ENCODE measurements at places on chromosomes 2 and 18.
A peak's percentile ranks its signal among the peaks of the same experiment; 100 is the strongest.

DNA sequence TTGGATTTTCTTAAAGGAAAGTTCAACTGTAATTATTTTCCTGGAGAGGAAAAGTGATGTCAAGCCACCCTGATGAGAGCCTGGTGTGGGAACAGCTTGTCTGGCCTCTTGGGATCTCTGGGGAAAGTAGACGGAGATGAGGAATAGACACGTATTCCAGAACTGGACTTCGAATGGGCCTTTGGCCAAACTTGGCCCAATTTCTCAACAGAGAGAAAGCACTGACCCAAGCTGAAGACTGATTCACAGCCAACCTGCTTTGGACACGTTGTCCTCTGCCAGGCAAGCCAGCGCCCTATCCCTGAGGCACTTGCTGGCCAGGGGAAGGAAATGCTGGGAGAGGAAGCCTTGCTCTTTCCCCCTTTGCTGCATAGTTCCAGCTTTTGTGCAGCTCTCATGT, 70.8 kb upstream of the CTAGE1 start:
- no peak for DNase-seq

DNA sequence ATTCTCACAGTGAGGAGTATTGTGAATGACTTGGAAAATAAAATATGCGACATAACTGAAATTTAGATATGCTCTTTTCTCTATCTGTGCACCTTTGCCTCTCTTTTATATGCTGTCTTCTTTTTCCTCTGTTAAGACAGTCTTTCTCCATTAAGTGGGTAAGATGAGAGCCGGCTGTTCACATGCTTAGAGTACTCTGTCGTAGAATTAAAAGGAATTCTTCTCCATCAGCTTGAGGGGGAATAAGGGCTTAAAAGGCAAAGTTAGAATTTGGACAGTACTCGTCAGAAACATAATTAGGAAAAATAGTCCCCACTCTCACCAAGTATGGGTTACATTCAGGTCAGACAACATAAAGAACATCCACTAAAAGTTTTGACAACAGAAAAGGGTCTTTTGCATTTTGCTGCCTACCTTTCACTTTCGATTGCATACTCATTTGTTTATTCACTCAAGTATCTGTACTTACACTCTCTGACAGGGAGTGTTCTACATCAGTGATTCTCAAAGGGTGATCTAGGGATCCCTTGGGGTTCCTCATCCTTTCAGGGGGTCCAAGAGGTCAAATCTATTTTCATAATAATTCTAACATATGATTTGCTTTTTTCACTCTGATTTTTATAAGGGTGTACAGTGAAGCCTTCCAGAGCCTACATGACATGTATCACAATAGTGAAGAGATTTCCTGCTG, 48.0 kb downstream of the ARHGAP15 start:
- no peak for DNase-seq

GRCh38 chr18:55439056-55439455, 148.9 kb downstream of the TCF4 start:
- peak; percentile 76 for DNase-seq

DNA sequence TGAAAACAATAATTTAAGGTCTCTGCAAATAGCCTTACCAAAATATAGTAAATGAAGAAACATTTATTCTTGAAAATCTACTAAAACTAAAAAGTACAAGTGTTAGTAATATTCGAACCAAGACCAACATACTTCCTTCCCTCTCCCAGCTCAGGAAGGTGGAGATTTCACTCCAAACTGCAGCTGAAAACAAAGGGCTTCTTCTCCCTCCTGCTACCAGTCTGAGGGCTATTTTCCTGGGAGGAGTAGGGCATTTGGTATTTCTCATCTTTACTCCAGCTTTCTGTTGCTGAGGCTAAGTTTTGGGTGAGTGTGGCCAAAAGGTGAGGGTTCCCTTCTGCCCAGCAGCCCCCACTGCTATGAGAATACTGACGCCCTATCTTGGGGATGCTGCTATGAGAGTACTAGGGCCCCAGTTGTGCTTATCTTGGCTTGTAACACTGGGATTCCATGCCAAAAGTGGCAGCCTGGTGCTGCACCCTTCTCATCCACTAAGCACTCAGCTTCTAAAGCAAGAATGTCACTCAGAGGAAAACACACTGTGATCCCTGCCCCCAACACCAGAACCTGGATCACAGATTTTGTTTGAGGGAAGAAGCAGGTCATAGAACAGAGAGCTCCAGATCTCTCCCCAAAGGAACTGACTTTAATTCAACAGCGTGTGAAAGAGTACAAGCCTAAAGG, 130.7 kb upstream of the KLF7 start:
- DNase-seq = peak; percentile 13
